ENCODE measurements at places on chromosomes 1 and 21. TPM values are rescaled to one million over a fixed set of nuclear protein-coding genes. Genes with fewer than 3 reads are reported as not detected.

DNA sequence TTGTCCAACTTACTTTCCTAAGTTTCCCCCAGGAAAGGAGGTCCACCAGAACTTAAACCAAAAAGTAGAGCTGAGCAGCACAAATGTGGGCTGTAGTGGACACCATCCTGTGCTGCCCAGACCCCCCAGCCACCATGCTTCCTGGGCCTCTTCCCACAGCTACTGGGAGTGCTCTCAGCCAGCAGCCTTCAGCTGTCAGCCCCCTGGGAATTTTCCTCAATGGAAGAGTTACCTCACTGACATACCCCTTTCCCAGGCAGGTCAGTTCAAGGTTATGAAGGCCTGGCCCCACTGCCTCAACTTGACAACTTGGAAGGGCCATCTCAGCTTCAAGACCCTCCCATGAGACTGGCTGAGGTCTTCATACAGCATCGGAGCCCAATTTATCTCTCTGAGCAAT is 47.7 kb downstream of the CDCP2 start:
- no peak for DNase-seq

DNA sequence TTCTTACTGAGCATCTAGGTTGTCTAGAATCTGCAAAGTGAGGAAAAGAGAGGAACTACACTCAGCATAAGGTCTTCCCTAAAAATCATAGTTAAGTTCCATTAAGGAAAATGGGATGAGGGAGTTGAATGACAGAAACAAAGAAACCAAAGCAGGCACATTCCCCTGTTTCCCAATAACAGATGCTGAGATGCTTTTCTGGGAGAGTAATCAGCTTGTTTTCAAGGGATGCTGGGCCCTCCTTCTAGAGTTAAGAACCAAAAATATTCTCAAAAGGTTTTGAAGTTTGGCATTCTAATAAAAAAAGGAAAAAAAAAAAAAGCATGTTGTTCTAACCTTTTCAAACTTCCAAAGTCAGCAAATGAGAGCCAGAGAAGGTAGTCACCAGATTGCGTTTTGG is 105.2 kb upstream of the ZNF648 start:
- no peak for DNase-seq

DNA sequence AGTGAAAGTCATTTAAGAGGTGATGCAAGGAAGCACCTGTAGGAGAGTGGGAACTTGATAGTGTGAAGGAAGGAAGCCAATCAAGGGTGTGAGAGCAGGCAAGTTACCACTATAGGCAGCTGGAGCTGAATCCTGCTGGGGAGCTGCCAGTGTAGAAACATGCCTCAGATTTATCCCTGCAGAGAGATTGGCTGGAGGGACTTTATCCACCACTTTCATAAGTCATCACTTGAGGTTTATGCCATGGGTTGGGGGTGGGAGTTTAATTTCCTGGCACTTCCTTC is 443.6 kb downstream of the PLPP3 start:
- no peak for DNase-seq

DDAH1 gene
- total RNA-seq, result 16.9 TPM

DNA sequence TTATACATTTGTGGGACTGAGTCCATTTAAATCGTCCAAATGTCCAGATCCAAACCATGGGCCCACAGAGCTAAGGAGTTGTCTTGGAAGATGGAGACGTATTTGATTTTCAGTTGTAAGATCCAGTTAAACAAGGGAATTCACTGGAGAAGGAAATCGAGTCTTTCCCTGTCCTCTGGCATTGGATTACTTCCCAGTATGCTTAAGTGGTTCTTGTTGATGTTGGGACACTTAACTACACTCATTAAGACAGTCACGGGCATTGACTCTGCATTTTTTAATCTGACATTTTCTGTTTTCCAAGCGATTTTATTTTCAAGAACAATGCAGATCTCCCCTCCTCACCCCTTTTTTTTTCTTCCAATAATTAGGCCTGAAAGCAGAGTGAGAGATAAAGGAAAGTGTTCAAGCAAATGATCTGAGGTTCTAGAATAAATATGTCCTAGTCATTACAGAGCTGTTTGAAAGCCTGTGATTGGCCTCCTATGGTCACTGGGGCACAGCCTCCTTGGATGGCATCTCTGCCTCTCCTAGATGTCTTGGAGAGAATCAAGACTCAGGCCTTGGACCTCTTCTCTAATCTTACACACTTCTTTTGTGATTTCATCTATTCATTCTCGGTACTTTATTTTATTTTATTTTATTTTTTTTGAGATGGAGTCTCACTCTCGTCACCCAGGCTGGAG is 48.9 kb downstream of the CD247 start:
- no peak for DNase-seq

- DNase-seq, result no peak
These were observed 2.8 kb downstream of the KCNJ9 start for GRCh38 chr1:160083968-160084770.

DNA sequence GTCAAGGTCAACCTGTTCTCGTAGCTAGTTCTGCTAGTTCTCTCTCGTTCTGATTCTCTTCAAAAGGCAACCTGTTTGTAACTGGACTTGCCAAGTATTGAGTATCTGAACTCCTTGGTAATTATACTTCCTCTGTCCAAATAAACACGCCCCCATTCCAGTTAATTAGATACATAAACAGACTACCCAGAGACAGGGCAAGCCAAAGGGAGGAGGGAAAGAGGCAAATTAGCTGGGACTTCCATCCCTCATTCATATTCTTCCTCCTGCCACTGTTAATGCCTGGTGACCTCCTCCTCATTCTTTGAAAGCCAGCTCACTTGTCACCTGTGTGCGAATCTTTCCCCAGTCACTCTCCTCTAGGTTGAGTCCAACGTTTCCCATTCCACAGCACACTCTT is 62.9 kb downstream of the LPAR3 start:
- no peak for DNase-seq

DNA sequence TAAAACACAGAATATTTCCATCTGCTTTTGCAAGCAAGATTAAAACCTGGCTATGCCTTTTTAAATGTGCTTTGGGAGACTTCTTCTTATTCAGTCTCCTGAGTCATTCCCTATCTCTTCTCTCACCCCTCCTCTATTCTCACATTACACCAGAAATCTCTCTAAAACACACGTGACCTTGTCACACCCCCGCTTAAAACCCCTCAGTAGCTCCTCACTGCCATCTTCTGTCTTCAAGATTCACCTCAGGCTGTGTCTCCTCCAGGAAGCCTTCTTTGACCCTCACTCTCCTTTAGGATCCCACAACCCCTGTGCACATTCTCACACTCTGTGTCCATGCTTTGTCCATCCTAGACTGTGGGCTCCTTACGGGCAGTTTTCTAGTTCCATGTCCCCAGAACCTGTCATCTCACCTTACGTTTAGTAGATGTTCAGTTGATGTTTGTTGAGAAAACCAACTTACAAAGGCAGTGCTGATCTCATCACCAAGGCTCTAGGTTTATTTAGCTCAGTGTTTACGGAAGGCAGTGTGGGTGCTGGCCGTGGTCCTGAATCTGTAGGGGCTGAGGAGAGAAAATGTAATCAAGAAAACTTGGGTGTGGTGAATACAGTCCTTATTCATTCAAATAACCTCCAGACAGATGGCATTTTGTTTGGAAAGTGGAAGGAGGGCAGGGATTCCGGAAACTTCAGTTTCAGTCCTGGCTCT is 143.5 kb downstream of the DMRTA2 start:
- DNase-seq, result peak; percentile 32

ARHGEF16 gene
- total RNA-seq, result 2.6 TPM

DNA sequence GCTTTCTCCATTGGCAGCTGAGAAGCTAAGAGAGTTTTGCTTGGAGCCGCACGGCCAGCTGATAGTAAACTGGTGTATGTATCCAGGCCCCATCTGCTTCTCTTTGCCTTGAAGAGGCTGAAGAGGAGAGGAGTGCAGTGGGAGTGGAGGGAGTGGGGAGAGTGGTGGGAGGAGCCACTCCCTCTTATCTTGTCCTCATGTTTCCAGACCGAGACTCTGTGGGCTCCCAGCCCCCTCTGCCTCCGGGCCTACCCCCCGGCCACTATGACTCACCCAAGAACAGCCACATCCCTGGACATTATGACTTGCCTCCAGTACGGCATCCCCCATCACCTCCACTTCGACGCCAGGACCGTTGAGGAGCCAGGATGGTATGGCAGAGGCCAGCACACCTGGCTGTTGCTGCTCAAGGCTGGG is 6.0 kb upstream of the LRRC71 start:
- DNase-seq, result no peak

DNA sequence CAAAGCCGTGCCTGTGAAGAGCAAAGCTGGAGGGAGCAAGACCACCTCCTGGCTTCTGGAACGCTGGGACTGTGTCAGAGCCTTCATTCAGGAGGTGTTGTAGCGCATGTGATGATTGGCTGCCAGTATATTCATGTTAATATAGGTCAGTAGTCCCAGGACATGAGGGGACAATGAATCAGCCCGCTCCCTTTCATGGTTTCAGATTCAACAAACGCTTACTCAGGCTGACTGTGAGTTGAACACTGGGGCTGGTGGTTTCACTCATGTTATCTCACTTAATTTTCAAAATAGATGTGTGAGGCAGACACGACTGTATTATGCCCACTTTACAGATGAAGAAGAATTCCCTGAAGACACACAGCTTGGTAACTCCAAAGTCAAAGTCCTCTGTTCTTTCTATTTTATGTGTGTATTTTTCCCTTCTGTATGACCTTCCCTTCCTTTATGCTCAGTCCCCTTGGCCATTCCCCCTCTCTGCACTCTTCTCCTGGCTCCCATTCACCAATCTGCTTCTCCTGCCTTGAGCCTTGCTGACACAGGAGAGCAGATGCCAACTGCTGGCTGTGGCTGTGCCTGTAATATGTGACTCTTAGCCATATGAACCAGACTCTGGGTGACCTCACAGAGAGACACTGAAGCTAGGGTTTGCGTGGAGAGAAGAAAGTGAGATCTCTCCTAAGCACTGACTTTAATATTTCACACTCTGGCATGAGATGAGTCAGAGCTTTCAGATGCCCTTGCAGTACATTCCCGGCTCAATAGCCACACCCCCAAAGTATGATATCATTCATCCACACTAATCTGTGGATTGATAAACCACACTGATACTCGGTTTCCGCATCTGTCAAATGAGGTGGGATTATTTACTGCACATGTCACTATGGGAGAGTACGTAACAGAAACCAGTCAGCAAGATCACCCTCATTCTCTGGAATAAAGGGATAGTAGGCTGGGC is 31.4 kb upstream of the KIRREL1 start:
- peak; percentile 70 for DNase-seq

GREM2 gene
- total RNA-seq, result 0.34 TPM

GRCh38 chr1:184075055-184076029 is 23.8 kb downstream of the TSEN15 start:
- peak; percentile 50 for DNase-seq

NOTCH2NLA gene
- total RNA-seq, result 34.2 TPM

Measured in Caki2 (cell line).